ENCODE measurements at places on chromosomes 12 and 14. TPM values are rescaled to one million over a fixed set of nuclear protein-coding genes. Genes with fewer than 3 reads are reported as not detected.

CLEC12A gene
- total RNA-seq = not detected

RACGAP1 gene
- total RNA-seq = 59.4 TPM

KRT75 gene
- not detected for total RNA-seq

PRH1 gene
- 12.4 TPM for total RNA-seq

KRT85 gene
- not detected for total RNA-seq

PPP1R1A gene
- total RNA-seq = not detected

SPX gene
- total RNA-seq = not detected

PRICKLE1 gene
- 7.0 TPM for total RNA-seq

GRCh38 chr14:91417120-91417982, at the start of gene CCDC88C:
Gene CCDC88C (minus strand): TSS chr14:91417820. CDS start chr14:91417690, 130 bp downstream.
- peak; percentile 83 for DNase-seq

- no peak for DNase-seq
Measured at GRCh38 chr12:31279390-31279924, 46.5 kb downstream of the SINHCAF start.

DNA sequence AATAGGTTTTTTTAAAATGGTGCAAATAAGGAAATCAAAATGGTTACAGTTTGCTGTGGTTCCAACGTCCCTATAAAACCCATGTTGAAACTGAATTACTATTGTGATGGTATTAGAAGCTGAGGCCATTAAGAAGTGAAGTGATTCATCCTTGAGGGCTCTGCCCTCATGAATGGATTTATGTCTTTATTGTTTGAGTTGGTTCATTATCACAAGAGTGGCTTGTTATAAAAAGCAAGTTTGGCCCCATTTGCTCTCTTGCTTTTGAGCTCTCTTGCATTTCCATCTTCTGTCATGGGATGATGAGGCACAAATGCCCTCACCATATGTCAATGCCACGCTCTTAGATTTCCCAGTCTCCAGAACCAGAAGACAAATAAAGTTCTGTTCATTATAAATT, 62.3 kb downstream of the PRKD1 start:
- DNase-seq = no peak

DNA sequence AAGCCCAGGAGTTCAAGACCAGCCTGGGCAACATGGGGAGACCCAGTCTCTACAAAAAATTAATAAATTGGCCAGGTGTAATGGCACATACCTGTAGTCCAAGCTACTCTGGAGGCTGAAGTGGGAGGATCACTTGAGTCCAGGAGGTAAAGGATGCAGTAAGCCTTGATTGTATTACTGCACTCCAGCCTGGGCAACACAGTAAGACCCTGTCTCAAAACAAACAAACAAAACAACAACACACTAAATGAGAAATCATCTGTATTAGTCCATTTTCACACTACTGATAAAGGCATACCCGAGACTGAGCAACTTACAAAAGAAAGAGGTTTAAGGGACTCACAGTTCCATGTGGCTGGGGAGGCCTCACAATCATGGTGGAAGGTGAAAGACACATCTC, 4.7 kb upstream of the MLXIP start:
- DNase-seq = no peak

DNA sequence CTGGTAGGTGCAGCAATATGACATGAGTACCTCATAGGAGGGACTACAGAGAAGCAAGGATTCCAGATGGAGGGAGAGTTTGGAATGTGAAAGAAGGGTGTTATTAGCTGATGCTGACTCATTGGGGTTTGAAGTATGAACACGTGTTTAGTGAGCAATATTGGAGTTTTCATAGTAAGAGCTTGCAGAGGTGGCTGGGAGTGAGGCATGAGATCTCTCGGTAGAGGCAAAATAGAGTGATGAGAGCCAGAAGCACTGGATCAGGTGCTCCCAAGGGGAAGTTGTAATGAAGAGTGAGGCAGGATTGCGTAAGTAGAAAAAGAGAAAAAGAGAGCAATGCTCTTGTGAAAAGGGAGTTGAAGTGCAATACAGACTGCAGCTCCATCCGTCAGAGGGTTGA, 42.1 kb downstream of the MGST1 start:
- no peak for DNase-seq

Data from Calu3 (cell line).